AG08396 (cell line): ENCODE measurements at places on chromosomes 16 and 17.

GRCh38 chr17:48647103-48647962 is 21.2 kb upstream of the HOXB9 start:
- DNase-seq, result peak; percentile 31

- no peak for DNase-seq
Measured at GRCh38 chr16:83136419-83136818, 509.6 kb downstream of the CDH13 start.

- no peak for DNase-seq
Measured at GRCh38 chr16:85449191-85449884, 163.8 kb upstream of the GSE1 start.

DNA sequence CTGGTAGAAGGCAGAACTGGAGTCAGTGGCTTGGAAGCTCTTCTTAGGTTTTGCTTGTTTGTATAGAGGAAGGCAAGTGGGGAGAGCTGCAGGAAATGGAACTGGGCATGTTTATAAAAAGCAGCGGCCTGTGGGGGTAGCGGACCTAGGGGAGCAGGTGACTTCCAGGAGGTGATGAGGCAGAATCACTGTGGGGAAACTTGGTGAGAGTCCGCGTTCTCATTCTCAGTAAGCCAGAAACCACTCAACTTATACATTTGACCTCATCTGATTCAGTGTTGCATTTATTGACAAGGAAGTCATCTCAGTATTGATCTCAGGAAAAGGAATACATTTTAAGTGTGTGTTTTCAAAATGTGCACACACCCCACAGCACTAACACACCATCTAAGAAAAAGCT is 299.8 kb downstream of the CNTNAP4 start:
- no peak for DNase-seq

DNA sequence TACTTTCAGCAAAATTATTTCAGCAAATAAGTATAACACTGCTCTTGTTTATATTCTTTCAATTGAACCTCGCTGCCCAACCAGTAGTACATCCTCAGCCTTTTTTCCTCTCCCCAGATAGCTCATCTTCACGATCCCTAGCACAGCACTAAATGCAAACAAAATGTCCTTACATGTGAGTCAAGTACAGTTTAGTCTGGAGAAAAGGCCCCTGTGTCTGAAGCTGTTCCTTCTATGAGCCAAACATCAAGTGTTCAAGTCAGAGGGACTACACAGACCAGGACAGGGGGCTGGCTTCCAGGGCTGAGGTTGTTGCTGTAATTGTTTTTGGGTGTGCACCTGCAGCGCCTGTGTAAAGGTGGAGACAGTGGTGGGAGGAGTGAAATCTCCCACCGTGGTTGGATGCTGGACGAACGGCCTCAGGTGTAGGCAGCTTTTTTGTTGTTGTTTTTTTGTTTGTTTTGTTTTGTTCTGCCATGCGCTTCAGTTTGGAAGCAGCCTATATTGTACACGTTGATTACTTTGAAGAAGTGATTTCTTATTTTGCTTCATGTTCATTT is 147.1 kb downstream of the PRKCA start:
- DNase-seq, result no peak

DNA sequence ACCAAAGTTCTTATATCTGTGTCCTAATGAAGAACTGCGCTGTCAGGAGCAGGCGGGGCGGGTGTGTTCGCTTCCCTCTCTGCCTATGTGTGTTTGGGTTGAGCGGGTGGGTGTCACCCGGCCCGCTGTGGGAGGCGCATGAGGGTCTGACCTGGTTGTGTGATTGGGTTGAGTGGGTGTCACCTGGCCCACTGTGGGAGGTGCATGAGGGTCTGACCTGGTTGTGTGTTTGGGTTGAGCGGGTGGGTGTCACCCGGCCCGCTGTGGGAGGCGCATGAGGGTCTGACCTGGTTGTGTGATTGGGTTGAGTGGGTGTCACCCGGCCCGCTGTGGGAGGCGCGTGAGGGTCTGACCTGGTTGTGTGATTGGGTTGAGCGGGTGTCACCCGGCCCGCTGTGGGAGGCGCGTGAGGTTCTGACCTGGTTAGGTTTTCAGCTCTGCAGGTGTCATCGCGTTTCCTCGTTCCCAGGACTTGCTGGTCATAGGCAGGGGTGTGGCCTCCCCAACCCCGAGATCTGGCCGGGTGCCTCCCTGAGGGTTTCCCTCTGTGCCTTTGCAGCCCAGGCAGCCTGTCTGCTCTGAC is 69.6 kb upstream of the ZNF750 start:
- DNase-seq, result no peak

DNA sequence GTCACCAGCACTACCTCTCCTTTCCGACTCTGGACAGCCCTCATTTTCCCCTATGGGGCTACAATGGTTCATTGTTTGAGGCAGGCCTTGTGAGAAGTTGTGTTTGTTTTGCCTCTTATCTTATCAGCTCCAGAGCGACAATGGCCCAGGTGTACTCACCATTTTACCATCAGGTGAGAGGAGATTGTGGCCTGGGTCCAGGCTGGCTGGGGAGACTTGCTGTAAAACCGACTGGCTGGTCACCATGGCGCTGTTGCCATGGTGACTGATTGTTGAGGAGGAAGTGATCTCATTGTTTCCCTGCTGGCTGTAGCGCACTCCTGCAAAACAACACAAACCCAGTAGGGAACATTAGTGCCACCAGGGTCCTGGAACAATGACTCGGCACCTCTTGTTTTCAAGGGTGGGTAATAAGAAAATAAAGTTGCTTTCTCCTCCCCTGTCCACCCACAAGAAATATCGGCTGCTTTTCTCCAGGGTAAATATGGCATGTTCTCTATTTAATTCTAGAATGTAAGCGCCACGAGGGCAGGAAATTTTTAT is 34.4 kb downstream of the HNF1B start:
- DNase-seq, result peak; percentile 39

DNA sequence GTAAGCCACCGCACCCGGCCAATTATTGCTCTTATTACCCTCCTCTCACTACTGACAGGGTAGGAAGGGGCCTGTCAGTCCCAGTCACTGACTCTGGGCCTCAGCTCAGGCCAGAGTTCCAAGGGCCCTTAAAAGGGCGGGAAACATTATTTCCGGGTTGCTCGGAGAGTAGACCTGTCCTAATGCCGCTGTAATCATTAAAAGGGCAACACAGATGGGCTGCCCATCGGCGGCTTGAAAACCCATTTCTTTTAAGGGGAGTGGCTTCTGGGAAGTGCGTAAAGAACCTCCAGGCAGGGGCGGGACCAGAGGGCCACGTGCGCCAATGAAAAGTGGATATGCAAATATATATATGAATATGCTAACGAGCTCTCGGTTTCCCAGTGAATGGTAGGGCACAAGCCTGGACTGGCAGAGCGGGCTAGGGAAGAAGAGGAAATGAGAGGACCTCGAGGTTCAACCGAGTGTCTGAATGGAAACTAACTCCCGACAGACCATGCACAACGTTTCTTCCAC is 26.6 kb downstream of the PIPOX start:
- no peak for DNase-seq
